Esophagus mucosa (tissue), 1 donor: ENCODE measurements at places on chromosomes 12 and 14. TPM values are rescaled to one million over a fixed set of nuclear protein-coding genes. Genes with fewer than 3 reads are reported as not detected.

The TRHDE gene
- 0.08 TPM for total RNA-seq

The PLBD2 gene
- 14.1 TPM for total RNA-seq

The MMP17 gene
- 2.2 TPM for total RNA-seq

The ARHGEF40 gene
- total RNA-seq: 2.3 TPM

The DNAH10 gene
- 0.12 TPM for total RNA-seq

The PPP1R13B gene
- 35.9 TPM for total RNA-seq

The PTHLH gene
- total RNA-seq: 19.0 TPM

The SERPINA3 gene
- total RNA-seq: 22.9 TPM

The NINJ2 gene
- 2.9 TPM for total RNA-seq

The CTSG gene
- total RNA-seq: not detected

The OR6C76 gene
- total RNA-seq: not detected

The GMPR2 gene
- 38.9 TPM for total RNA-seq
